D721Med (cell line): ENCODE measurements at places on chromosomes 16 and 17.

- DNase-seq: no peak
Observed at GRCh38 chr17:80780381-80781198, 211.1 kb upstream of the CHMP6 start.

- no peak for DNase-seq
Observed at GRCh38 chr17:2749784-2750181, 331 bp upstream of the CCDC92B start.

DNA sequence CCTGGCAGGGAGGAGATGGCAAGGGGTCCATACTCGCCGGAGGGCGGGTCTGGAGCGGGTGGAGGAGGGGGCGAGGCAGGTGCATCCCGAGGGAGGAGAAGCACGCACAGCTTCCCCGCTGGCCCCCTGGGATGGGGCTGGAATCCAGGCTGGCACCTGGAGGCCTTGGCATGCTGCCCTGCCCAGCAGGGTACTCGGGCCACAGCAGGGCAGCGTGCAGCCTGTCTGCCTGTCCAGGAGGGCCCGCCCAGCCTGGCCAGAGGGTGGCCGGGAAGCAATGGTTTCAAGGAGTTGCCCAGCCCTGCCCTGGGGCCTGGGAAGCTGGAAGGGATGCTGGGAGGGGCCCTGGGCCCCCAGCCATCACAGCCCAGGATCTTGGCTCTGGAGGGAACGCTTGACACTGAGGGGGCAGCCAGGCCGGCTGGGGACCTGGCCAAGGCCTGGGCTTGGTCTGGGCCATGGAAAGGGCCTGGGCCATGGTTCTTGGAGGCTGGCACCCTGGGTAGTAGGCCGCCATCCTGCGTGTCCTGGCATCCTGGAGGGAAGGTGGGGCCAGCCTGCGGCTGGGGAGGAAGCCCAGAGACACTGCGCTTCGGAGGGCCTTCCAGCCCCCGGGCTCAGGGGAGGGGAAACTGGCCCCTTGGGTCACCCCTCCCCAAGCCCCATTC, 1.1 kb downstream of the GLIS2 start:
- DNase-seq: no peak

DNA sequence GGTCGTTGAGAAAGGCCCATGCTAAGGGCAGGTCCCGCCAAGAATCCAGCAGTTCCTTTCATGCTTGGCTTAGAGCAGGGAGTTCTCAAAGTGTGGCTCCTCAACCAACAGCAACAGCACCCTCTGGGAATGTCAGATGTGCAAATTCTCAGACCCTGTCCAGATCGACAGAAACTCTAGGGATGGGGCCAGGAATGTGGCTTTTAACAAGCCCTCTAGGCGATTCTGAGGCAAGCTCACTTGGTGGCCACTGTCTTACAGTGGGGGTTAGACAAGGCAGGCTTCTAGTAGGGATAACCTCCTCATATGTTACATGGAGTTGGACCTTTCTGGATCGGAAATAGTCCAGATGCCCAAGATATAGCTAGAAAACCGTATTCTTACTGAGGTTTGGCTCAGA, 144.8 kb downstream of the ZFHX3 start:
- DNase-seq: no peak

GRCh38 chr17:65008882-65009281, 47.7 kb downstream of the GNA13 start:
- no peak for DNase-seq

DNA sequence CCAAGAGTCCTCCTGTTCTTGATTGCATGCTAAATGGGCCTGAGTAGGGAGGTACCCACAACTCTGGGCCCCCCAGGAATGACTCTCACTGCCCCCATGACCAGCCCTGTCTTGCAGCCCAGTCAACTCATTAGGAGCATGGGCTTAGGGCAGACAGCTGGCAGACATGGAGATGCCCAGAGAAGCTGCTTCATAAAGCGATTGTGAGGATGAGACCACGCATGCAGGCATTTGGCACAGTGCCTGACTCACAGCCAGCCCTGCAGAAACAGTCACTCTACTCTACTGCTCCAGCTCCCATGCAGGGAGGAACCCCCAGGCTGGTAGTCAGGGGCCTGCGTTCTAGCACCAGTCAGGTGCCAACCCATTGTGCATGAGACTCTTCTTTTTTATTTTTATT, 8.4 kb upstream of the C16orf82 start:
- DNase-seq: no peak

DNA sequence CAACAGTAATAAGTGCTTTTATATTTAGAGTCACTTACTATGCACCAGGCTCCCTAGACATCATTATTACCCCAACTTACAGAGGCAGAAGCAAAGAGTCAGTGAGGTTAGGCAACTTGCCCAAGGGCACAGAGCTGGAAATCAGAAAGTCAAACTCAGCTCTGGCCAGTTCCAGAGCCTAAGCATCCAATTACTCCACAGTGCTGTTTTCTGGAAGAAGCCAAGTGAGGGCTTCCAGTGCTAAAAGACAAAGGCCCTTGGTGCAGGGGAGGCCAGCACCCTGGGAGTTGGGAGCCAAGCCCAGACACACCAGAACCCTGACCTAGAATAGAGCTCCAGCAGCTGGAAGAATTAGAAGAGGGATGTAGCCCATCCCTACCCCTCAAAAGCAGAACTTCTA, 40.2 kb downstream of the C17orf67 start:
- DNase-seq: no peak

GRCh38 chr16:81447383-81448101, 2.9 kb downstream of the CMIP start:
- no peak for DNase-seq

DNA sequence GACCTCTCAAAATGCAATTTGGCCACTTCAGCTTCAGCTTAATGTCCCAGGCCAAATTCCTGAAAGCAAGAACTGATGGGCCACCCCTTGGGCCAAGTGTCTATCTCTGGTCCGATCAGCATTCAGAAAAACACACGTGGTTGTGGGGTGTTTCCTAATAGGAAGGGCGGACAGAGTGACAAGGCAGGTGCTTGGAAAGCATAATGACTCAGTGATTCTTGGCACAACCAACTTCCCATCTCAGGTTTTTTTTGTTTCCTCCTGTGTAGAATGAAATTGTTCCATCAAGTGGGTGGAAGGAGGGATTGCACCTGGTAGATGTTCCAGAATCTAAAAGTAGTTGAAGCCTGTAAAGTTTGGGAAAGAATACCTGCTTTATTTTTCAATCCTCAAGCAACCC, 155.6 kb downstream of the HS3ST2 start:
- no peak for DNase-seq

DNA sequence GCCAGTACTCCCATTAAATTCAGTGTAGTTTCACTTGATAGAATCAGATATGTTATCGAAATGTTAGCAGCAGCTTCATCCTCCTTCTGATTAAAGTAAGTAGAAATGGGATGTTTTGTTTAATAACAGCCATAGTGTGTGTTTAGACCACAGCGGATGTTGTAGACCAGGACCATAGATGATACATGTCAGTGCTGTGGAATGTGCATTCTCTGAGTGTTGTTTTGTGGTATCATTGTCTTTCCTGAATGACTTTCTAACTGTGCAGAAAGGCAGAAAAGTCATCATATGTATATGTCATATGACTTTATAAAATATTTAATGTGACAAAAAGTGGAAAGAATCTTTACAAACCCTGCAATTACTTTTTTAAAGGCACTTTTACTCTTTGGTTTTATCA, 55.6 kb downstream of the CYLD start:
- DNase-seq: no peak

DNA sequence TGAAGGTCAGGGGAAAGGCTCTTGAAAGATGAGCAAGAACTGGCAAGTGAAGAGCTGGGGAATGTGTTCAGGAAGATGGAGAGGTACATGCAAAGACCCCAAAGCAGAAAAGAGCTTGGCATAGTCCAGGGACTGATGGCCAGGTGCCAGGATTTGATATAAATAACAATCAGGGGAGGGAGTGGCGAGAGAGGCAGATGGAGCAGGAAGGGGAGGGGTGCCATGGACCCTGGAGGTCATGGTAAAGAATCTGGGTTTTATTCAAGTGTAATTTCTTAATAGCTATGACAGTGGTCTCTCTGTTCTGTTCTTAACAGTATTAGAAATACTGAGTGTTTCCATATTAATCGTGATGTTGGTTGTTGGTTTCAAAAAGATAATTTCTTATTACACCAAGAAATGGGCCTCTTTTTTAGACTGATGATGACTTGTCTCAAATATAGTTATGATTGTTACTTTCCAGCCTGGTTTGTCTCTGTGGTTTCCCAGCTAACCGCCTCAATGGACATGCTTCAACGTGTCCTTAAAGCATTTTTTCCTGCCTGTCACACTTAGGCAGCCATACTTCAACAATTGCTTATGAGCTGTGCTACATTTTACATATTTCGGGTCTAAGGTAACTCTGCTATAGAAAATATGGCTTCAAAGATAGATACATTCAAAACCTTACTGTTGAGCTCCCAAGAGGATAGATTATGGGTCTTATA, 49.4 kb downstream of the MYH10 start:
- DNase-seq: no peak

- DNase-seq: no peak
Observed at GRCh38 chr16:89324056-89325010, 106.8 kb downstream of the ZNF778 start.

- DNase-seq: no peak
Observed at GRCh38 chr17:32116937-32117336, 25.4 kb upstream of the RHOT1 start.

DNA sequence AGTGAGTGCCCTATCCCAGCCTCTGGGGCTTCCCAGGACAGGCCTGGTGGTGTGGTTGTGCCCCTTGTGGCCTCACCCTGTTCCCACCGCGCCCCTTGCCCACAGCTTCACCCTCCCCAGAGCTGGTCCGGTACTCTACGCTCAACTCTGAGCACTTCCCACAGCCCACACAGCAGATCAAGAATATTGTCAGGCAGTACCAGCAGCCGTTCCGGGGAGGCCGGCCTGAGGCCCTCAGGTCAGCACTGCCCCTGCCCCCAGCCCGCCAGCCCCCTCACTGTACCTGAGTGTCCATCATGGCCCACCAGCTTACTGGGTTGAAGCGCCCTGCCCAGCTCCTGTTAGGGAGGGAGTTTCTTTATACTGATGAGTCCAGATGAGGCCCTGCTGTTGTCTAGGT, 32.3 kb upstream of the ALKBH5 start:
- DNase-seq: no peak

DNA sequence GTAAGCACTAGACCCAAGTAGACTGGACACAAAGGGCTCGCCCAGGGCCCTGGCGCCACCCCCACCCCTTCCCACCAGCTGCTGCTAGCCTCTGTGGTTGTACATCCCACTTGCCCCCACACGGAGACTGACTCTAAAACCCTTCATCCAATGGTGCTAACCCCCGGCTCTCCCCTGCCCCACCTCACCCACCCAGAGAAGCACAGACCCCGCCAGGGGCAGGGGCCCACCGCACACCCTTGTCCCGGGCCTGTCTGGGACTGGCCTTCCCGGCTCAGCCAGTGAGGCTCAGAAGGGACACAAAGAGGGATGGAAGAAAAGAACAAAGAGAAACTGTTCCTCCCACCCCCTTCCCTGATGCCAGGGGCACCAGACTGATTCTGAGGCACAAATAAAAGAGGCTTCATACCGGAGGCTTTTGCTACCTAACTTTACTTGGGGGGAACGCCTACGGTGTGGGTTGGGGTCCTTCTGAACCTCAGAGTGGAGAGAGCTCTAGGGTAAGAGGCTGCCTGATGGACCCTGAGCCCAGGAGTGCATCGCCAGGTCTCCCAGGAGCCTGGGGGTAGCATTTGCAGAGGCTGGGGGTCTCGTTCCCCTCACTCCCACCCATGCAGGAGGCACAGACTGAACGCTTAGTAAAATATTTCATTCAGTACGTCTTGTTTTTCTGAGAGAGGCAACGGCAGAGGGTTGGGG, 8.2 kb downstream of the CORO6 start:
- no peak for DNase-seq

DNA sequence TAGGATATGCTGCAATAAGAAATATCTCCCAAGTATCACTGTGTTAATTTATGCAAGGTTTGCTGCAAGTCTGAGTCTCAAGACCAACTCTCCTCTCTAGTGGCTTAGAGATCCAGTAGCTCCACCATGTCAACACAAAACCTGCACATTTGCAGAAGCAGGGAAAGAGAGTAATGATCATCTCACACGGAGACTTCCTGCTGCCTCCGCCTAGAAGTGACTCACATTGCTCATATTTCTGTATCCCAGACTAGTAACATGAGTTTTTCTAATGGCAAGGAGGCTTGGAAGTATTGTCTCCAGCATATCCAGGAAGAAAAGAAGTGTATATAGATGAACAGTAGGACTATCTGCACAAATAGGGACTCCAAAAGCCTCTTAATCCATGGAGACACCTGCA, 15.0 kb upstream of the IRX6 start:
- no peak for DNase-seq

DNA sequence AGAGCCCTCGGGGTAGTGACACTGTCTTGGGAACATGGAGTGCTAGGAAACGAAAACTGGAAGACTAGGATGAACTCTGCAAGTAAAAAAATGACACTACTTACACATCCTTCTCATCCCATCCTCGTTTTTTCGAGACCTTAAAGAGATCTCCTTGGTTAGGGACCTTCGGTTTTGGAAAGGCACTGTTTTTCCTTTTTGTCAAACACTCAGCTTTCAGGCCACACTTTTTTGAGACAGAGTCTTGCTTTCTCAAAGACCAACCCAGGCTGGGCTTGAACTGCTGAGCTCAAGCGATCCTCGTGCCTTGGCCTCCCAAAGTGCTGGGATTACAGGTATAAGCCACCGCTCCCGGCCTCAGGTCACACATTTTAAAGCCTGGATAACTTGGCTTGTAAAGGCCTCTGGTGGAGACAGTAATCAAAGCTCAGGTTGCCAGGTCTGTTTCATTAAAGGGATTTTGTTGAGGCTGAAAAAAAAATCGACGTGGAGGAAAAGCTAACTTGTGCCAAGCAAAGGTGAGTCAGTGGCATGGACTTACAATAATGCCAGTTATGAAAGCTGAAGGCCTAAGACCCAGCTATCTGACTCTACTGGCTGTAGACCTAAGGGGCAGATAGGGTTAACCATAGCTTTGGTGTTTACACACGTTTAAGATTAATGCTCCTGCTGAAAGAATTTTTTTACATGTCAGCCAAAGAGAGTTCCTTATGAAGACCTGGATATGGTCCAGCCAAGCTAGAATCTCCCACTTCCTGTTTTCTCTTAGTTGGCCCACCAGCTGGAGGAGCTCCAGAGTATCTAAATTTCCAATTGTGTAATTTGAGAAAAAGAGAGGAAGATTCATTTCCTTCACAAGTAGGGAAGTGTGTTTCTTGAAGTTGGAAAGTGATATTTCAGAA, 823 bp downstream of the NBR1 start:
- DNase-seq: no peak

DNA sequence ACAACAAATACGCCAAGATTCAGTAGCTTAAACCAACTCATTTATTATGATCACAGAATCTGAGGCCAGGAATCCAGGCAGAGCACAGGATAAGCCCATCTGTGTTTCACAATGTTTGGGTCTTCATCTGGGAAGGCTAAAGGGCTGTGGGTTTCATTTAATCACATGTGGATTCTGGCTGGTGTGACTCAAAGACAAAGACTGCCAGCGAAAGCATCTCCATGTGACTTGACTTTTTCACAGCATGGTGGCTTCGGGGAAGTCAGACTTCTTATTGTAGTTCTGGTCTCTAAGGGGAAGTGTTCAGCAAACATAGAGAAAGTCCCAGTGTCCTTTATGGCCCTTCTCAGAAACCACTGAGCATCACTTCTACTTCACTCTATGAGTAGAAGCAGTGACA, 1014.4 kb upstream of the GOT2 start:
- no peak for DNase-seq

- DNase-seq: no peak
Observed at GRCh38 chr16:23134274-23134673, 15.0 kb downstream of the USP31 start.
